Activated naive CD8-positive, alpha-beta T cell treated with anti-CD3 and anti-CD28 coated beads for 36 hours (primary cell): ENCODE measurements at places on chromosomes 6 and 20. TPM values are rescaled to one million over a fixed set of nuclear protein-coding genes. Genes with fewer than 3 reads are reported as not detected.
A peak's percentile ranks its signal among the peaks of the same experiment; 100 is the strongest.

DNA sequence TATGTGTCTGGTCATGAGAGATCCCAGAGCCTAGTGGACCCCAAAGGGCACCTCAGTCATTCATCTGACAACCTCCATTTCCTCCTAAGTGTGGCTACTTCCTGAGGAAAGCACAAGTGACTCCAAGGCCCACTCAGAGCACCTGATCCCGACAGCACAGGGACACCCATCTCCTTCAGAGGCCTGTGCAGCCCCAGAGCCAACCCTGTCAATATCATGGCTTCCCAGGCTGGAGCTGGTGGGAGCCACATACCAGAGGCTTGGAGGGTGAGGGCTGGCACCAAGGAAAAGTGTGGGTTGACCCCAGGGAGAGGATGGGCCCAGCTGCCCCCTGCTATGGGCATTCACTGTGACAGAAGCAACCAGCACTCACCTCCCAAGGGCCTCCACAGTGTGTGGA lies 117.3 kb downstream of the PSMB1 start:
- DNase-seq = no peak

DNA sequence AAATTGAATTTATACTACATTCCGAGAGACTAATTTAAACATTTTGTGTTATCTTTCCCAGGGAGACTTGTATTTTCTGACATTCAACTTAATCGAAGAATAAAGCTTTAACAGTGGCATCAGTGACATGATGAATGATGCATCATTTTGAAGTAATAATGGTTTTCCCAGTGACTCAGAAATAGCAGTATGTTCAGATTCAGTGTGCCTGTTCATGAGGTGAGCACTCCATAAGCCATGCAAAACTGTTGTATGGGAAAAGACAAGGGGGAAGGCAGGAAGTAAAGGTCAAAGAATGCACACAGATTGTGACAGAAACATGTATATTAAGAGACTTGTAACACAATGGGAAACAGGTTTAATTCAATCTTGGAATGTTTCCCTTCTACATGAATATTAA lies 1348.2 kb upstream of the GJE1 start:
- DNase-seq = no peak

- peak; percentile 21 for DNase-seq
Observed at GRCh38 chr6:24228681-24229255, 102.8 kb downstream of the NRSN1 start.

GRCh38 chr6:118551063-118552053 lies 3.3 kb downstream of the PLN start:
- DNase-seq = no peak

MMP24 gene
- not detected for total RNA-seq

- DNase-seq = no peak
Observed at GRCh38 chr6:34671367-34671766, 25.2 kb downstream of the ILRUN start.

GRCh38 chr20:48632017-48632824 lies 195.6 kb downstream of the PREX1 start:
- no peak for DNase-seq

DSE gene
- total RNA-seq = 3.2 TPM

GRCh38 chr6:132954936-132955335 lies 140.6 kb downstream of the RPS12 start:
- DNase-seq = no peak

- no peak for DNase-seq
Observed at GRCh38 chr20:17485017-17485416, 46.2 kb downstream of the BFSP1 start.

RSPO3 gene
- not detected for total RNA-seq

- no peak for DNase-seq
Observed at GRCh38 chr6:32589596-32590449, at the start of gene HLA-DRB1. Gene HLA-DRB1 (minus strand): TSS chr6:32589848. CDS start chr6:32589742, 106 bp downstream.

C4B gene
- 3.0 TPM for total RNA-seq

DNA sequence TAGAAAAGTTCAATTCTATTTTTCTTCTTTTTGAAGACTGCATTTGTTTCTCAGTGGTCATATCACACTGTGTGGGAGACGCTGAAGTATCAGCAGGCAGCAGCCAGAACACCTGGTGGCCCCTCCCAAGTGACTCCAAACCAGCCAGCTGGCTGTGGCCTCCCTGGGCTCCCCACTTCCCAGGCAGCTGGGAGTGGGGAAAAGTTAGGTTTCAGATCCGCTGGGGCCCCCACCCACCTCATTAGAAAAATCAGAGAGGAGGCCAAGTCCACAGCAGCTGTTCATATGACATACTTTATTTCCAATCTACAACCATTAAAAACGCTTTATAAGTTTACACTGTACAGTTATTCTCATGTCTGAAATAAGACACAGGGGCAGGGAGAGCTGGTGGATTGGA lies 3.6 kb upstream of the DSN1 start:
- DNase-seq = no peak

NAPB gene
- 6.7 TPM for total RNA-seq

ARG1 gene
- total RNA-seq = not detected

GRCh38 chr6:25590986-25591385 lies 61.0 kb upstream of the SCGN start:
- no peak for DNase-seq

GRCh38 chr6:99894815-99895214 lies 99.2 kb downstream of the MCHR2 start:
- DNase-seq = no peak

MUC21 gene
- not detected for total RNA-seq

GRCh38 chr20:21840991-21841390 lies 135.5 kb downstream of the PAX1 start:
- no peak for DNase-seq

XKR7 gene
- 0.04 TPM for total RNA-seq

DNA sequence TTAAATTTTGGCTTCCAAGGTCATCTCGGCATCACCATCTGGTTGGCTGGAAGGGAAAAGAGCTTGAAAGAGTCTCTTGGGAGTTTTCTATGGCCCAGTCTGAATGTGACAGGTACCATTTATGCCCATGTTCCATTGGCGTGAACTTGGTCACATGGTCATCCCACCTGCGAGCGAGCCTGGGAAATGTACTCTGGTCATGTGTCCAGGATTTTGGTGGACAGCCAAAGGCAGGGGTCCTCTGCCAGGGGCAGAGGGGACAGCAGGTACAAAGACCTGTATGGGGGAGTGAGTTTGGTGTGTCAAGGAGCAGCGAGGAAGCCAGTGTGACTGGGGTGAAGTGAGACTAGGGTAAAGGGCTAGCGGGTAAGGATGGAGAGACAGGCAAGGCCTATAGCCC lies 112.6 kb downstream of the CDC5L start:
- DNase-seq = no peak

- DNase-seq = no peak
Observed at GRCh38 chr6:139659196-139659595, 284.7 kb upstream of the CITED2 start.

EEF1A2 gene
- not detected for total RNA-seq

DNA sequence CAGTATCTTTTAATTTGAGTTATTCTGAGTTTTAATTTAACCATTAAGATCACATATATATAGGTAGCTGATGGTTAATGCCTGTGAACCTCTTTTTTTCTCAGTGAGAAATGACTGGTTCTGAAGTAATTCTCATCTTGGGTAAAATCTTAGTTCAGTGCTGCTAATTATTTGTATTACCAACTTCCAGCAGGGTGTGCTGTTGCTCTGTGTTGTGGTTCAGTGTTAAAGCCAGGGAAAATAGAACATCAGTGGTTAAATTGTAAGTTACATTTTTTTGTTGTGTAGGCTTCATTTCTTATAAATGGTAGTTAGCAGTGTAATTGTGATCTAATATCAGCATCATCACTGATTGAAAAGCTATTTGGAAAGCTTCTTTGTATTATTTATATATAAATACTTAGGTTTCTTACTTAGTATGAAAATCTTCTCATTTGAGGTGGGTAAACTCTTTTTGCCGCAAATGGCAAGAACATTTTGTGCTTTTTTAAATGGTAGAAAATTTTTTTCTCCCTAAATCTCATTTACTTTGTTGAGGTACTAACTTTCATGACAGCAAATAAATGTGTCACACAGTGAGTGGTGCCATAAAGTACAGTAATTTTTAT lies 43.7 kb downstream of the CDC5L start:
- DNase-seq = peak; percentile 11
